ENCODE measurements at places on chromosomes 6 and 20.
A peak's percentile ranks its signal among the peaks of the same experiment; 100 is the strongest.

- DNase-seq = no peak
Observed at GRCh38 chr6:170096191-170096802, 194.6 kb downstream of the DLL1 start.

DNA sequence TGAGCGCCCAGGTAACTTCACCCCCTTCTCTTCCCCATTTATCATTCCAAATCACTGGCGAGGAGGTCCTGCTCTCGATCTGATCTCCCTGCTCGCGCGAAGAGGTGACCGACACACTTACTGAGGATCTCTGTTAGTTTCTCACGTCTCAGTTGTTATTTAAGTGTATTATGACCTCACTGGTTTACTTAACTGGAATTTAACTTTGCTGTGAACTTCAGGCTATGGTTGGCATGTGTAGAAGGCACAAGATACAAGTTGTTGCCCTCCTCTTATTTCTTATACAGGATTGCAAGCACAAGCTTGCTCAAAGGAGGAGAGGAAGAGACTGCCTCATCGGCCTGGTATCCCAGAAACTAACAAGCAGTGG lies 1.2 kb downstream of the RNF217 start:
- DNase-seq = no peak

- DNase-seq = no peak
Observed at GRCh38 chr6:56840467-56841380, 114.2 kb upstream of the BEND6 start.

DNA sequence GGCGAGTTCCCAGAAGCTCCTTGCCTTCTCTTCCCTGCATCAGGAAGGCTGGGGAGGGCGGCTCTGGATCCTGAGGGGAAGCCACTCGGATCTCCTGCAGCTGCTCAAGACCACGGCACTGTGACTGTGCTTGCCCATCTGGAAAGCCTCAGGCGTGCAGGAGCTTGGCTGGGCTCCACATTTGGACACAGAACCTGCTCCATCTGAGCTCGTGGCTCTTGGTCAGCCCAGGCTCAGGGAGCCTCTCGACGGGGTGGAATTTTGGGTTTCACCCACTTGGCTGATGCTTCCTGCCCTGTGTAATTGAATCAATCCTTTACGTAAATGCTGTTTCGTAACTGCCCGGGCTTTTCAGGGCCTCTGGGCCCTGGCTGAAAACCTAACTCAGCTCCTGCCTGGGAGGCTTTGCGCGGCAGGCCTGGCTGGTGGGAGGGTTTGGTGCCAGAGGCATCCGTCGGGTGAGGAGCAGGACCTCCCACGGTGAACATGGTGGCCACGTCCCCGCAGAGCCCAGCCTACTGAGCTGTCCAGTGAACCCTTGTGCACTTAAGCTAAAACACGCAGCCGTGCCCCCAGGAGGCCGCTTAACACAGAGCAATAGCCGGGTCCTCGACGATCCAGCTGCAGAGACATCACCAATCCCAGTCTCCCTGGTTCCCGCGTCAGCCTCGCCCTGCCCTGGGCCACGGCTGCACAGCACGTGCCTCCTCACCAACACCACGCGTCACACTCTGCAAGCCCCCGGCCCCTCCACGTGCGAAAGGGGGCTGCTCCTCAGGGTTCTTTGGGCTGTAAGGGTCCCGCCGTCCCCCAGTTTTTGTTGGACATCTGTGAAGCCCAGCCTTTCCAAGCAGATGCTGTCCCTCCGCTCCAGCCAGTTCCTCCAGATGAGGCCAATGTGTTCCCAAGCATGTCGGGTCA lies 241.0 kb downstream of the DLL1 start:
- DNase-seq = no peak

DNA sequence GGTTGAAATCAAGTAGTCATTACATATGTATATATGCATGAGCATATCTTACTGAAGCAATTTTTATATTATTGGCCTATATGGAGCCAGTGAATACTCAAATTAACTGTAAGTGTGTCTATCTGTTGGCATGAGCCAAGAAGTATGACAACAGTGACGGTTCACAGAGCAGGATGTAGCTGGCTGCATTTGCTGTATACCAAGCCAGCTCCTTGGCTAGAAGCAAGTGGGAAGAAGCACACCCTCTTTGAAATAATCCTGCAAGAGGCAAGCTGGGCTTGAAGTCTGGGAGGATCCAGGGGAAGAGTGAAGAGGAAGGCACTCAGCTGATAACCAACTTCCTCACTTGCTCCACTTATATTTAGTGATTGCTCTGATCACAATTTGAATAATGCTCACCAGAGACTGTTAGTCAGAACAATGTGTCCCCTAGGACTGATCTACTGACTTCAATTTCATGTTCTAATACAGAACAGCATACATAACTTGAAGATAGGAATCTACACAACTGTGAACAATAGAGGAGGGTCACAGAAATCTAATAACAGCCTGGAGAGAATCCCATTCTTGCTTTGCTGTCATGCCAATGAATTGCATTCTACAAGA lies 497.3 kb downstream of the PRKN start:
- no peak for DNase-seq

DNA sequence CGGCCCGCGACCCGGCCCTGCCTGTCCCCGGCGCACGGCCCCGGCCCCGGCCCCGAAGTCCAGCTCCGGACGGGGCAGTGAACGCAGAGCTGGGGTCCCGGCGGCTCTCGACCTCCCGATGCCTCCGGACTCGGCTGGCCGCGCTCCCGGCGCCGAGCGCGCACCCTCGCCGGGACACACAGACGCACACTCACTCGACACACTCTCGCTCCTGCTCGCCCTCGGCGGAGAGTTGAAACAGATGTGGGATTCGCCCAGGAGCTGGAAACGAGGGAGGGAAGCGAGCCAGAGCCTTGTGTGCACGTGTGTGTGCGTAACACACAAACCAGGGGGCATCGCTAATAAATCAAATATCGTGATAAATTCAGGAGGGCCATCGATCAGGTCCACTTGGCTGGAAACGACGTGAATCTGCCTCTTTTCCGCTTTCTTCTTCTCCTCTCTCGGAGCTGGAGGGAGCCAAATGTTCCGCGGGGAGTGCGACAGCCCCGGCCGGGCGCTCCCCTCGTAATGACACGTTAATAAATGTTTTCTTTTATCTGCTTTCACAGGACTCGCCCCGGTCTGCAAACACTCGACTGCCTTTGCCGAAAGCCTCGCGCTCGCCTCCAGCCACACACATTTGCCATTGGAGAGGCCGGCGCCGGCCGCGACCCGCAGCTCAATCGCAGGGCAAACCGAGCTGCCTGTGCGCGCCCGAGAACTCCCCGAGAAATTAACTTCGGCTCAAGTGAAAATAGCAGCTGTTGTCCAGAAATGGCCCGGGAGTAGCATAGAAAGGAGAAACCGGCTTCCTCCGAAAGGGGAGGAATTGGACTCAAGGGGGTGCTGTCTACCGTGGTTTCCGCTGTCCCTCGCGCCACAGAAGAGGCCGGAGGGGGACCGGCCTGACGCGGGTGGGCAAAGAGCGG lies 828 bp upstream of the SULF2 start:
- DNase-seq = peak; percentile 85

GRCh38 chr6:130858498-130859160 lies 31.4 kb downstream of the SMLR1 start:
- DNase-seq = peak; percentile 52

DNA sequence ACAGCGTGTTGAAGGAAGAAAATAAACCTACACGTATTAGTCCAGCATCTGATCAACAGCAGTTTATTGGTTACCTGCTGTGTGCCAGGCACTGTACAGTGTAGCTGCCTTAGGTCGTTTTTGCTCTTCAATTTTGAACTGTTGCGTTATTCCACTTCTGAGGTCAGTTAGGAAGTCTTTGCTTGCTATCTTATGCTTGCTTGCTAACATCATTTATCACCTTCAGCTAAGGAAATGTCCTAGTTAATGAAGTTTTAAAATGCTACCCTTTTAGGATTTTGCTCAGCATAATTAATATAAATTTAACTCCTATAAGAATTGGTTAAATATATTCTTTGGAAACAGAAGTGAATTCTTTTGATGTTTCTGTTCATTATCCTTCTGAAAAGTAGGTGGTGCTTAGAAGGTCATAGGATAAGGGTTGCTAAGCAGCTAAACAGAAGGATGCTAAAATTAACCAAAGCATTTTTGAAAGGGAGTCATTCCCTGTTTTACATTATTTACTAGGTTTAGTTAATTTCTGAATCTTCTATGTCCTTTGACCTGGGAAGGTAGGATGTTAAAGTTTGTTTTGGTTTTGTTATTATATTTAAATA lies 3.4 kb downstream of the RREB1 start:
- no peak for DNase-seq

GRCh38 chr6:111573892-111574797 lies 31.5 kb downstream of the TRAF3IP2 start:
- DNase-seq = no peak

DNA sequence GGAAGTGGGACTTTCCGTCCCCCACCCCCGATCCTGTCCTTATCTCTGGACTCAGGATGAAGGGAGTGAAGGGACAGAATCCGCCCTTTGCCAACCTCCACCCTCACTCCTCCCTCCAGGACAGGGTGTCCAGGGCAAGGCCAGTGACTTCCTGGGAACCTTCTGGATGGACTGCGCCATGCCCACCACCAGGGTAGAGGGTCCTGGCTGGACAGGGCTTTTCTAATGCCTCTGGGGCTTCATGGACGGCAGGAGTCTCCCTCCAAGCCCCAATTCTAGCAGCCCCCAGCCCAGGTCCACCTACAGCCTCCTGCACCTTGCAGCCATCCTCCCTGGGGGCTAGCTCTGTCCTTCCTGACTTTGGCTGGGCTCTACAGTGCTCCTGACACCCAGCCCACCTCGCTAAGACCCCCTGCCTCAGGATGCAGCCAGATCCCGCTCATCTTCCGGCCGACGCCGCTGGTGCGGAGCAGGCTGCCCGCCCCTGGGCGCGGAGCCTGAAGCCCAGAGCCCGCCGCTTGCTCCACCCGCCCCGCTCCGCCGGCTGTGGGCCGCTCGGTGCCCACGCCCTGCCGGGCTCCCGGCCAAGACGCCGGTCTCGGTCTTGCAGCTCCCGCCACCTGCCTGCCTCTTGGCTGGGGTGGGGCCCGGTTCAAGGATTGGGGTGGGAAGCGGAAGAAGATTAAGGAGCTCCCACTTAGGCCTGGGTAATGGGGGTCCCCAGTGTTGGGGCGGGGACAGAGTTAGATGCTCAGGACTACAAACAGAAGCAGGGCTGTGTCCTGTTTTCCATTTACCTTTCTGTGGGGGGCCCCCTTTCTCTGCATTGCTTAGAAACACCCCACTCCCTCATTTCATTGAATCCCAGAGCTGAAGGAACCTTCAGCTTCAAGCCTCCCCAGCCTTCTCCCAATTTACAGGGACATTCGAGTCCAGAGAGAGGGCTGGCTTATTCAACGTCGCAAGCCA lies 72.8 kb downstream of the MDGA1 start:
- no peak for DNase-seq

DNA sequence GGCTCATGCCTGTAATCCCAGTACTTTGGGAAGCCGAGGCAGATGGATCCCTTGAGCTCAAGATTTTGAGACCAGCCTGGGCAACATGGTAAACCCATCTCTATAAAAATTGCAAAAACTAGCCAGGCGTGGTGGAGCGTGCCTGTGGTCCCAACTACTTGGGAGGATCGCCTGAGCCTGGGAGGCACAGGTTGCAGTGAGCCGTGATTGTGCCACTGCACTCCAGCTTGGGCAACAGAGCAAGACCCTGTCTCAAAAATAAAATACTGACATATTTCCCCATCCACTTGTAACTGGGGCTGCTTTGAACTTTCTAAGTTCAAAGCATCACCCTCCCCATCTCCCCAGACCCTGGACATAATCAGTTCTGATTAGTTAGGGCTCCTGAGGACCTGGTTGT lies 7.2 kb upstream of the MMP9 start:
- no peak for DNase-seq

- no peak for DNase-seq
Observed at GRCh38 chr6:135920689-135921088, 69.2 kb downstream of the PDE7B start.

- no peak for DNase-seq
Observed at GRCh38 chr20:41426976-41427375, 60.4 kb upstream of the EMILIN3 start.

DNA sequence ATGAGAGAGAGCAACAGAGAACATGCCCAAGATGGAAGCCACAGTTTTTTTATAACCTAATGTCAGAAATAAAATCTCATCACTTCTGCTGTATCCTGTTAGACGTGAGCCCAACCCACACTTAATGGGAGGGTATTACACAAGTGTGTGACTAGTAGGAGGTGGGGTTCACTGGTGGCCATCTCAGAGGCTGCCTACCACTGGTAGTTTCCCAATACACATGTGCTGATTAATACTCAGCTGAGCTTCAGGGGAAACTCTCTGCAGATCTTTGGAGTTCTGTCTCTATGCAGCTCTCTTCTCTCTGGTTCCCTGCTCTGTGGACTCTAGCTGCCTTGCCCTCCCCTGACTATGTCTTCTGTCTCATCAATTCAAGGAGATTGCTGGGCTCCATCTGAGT lies 35.7 kb downstream of the CNBD2 start:
- DNase-seq = no peak

DNA sequence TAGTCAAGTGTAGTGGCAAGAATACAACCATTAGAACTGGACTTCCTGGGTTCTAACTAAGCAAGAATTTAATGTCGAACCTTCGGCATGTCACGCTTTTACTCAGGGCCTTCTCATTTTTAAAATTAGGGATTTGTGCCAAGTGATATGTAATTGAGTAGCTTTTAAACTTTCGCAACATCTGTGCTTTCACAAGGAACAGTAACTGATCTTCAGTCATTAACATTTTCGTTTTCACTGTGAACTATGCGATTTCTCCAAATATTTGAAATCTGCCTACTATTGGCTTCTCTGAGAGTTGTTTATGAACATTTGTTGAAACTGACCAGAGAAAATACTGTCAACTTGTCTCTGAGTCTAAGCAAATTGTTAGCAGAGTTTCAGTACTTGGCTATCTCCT lies 27.6 kb downstream of the GRM1 start:
- no peak for DNase-seq

GRCh38 chr20:50967586-50967985 lies 9.0 kb downstream of the MOCS3 start:
- no peak for DNase-seq

DNA sequence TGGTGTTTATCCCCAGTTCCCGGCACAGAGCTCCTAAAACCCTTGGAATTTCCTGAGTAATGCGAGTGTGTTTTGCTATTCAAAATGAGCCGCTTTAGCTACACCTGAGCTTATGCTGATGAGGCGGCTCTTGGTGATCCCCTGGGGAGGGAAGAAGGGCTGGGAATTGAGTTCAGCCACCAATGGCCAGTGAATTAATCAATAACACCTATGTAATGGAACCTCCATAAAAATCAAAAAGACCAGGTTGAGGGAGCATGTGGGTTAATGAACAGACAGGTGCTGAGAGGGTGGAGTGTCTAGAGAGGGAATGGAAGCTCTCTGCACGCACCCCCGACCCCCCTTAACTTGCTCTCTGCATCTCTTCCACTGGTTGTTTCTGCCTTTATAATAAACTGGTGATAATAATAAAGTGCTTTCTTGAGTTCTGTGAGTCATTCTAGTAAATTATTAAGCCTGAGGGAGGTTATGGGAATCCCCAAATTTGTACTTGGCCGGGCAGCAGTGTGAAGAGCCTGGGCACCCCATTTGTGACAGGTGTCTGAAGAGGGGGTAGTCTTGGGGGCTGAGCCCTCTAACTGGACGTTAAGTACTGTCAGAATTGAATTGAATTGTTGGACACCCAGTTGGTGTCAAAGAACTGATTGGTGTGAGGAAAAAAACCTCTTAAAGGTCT lies 24.6 kb upstream of the SERPINB1 start:
- DNase-seq = no peak

GRCh38 chr6:36327226-36327918 lies 9.3 kb downstream of the BNIP5 start:
- DNase-seq = no peak
